CD4-positive, CD25-positive, alpha-beta regulatory T cell (primary cell): ENCODE measurements at places on chromosomes 6 and 20.

GRCh38 chr6:47952640-47953039 is 158.4 kb downstream of the PTCHD4 start:
- DNase-seq, result no peak

DNA sequence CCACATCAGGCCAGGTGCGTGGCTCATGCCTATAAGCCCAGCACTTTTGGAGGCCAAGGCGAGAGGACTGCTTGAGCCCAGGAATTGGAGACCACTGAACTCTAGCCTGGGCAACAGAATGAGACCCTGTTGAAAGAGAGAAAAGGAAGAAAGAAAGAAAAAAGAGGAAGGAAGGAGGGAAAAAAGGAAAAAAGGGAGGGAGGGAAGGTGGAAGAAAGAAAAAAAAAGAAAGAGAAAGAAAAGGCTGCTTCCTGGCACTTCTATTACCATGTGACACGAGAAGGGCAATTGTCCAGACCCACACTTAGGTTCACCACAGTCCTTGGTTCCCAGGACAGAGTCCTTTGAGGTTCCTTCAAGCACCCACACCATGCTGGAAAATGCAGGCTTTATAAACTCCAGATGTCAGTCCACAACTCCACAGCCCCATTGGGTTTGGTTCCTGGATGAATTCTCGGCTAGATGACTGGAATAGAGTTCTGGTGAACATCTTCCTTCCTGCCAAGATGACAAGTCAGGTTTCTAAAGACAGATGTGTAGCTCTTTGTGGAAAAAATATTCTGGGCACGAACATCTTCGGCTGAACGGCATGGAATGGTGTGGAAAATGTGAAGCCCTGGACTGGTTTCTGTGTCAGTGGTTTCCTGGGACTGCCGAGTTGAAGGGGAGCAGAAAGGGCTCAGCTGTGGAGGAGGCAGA is 32.5 kb downstream of the NT5E start:
- DNase-seq, result no peak

- no peak for DNase-seq
These were observed 31.3 kb downstream of the SLC26A8 start for GRCh38 chr6:35993150-35993549.

DNA sequence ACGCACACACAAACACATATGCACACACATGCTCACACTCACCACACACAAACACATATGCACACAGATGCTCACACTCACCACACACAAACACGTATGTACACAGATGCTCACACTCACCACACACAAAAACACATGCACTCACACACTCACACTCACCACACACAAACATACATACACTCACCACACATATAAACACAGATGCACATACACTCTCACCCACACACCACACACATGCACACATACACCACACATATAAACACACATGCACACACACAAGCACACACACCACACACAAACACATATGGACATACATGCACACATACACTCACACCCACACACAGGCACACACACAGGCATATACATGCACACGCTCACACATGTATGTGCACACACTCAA is 112.3 kb downstream of the ERMARD start:
- DNase-seq, result no peak

GRCh38 chr20:34262488-34263288 is 21.5 kb downstream of the ASIP start:
- no peak for DNase-seq

GRCh38 chr6:144104488-144104887 is 9.1 kb upstream of the SF3B5 start:
- no peak for DNase-seq

DNA sequence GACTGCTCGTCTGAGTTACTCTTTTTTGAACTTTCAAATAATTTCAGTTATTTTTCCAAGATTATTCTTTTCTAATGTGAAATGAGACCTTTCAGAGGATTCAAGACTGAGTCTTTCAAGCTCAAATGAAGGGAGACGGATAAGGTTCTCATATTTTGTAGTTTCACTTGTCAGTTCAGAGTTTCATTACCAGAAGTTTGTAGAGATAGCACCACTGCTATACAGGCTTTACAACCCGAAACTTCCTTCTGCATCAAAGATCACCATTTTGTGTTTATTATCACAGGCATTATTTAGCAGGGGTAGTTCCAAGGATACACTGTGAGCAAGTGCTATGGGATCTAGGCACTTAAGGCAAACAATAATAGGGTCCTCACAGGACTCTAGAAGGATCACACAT is 74.7 kb upstream of the EPHA7 start:
- no peak for DNase-seq

- DNase-seq, result no peak
These were observed 25.4 kb upstream of the CCN2 start for GRCh38 chr6:131976545-131977061.

- no peak for DNase-seq
These were observed 11.9 kb downstream of the ERMARD start for GRCh38 chr6:169763308-169763707.
